ENCODE measurements at places on chromosomes 4 and X.

DNA sequence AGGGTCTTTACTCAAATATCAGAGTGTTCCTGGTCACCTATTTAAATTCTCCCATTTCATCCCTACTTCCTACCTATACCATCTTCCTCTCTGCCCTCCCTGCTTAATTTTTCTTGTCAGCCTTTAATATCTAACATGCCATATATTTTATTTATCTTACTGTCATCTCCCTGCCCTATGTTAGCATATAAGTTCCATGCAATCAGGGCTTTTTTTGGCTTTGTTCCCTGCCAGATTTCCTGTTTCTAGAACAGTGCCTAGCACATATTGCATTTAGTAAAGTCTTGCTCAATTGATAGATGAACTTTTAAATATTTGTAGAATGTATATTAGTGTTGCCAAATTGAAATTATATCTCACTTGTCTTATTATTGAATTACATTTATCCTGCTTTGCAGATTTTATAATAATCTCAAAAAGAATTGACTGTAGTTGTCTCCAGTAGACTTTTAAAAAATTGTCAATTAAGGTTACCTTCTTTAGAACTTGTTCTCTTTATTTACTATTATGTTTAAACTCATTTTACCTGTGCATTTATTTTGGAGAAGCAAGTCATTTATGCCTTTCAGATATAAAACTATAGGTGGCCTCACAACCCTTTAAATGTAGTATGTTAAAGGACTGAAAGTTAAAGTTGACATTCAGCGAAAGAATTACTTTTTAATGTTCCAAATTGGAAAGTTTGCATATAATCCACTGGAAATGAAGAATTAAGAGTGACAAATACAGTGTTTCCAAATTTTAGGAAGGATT lies 108.2 kb upstream of the BMPR1B start:
- no peak for DNase-seq

GRCh38 chr4:188299161-188299560 lies 159.9 kb downstream of the TRIML1 start:
- DNase-seq = no peak

DNA sequence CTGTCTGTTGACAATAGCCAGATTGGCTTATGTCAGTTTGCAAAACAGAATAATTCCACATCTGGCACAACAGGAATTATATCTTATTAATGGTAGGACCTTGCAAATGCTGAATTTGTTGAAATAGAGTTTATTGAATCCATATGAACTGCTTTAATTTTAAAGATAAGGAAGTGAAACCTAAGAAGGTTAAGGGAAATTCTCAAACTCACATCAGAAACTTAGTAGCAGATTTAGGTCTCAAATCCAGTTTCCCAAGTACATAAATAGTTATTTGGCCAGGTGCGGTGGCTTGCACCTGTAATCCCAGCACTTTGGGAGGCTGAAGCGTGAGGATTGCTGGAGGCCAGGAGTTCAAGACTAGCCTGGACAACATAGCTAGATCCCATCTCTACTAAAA lies 117.1 kb downstream of the HNRNPD start:
- no peak for DNase-seq

DNA sequence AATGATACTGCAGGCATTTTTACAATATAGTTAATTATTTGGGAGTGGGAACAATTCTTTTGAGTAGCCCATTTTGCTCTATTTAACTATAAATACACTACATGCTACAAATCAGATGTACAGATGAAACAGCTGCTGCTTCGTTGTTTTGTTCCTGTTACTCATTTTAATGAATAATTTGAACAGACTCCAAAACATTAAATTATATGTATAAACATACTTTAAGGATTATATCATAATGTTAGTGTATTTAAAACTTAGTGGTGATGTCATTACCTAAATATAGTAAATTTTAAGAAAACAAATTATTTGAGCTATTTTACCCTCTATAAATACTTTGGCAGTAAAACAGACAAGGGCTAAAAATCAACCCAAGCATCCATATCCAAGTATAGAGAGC lies 60.7 kb downstream of the GAB1 start:
- no peak for DNase-seq

- DNase-seq = no peak
Measured at GRCh38 chr4:67892253-67892652, 8.5 kb upstream of the TMPRSS11D start.

GRCh38 chr4:13537011-13537831 lies 7.1 kb downstream of the NKX3-2 start:
- DNase-seq = no peak

DNA sequence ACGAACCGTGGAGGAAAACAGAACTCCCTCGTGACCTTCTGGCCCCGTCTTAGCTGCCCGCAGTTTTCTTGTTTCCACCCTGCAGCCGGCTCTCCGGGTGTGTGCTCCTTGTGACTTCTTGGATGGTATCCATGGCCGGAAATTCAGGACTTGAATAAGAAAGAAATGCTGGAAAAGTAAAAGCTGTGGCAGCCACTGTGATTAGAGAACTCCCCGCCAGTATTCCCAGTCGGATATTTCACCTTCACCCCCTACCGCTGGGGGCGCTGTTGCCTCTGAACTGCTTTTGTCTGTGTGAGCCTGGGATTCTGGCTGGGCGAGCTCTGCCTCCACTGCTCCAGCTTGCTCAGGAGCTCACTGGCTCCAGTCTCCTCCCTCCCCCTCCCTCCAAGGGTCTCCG lies 41.5 kb upstream of the CYP4V2 start:
- no peak for DNase-seq

DNA sequence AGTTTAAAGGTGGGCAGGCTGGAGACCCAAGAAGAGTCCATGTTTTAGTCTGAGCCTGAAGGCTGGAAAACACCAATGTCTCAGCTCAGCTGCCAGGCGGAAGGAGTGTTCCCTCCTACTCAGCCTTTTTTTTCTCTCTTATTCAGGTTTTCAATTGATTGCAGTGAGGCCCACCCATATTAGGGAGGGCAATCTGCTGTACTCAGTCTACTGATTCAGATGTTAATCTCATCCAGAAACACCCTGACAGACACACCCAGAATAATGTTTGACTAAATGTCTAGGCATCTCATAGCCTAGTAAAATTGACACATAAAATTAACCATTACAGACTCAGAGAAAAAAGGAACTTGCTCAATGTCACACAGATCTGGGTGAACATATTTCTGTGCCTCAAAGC lies 347.1 kb downstream of the GBA3 start:
- no peak for DNase-seq

DNA sequence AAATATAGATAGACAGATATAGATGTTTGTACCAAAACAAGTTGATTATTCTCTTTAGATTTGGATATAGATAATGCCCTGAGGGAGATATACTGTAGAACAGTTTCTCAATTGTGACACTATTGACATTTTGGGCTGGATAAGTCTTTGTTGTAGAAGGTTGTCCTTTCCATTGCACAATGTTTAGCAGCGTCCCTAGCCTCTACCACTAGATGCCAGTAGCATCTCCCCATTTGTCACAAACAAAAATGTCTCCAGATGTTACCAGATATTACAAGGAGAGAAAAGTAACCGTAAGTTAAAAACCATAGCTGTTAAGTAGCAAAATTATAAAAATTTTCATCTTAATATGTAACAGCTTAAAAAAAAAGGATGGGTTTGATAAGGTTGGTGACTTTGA lies 2595.3 kb downstream of the ARAP2 start:
- DNase-seq = no peak

GRCh38 chrX:37754516-37754915 lies 25.3 kb upstream of the CYBB start:
- DNase-seq = no peak

DNA sequence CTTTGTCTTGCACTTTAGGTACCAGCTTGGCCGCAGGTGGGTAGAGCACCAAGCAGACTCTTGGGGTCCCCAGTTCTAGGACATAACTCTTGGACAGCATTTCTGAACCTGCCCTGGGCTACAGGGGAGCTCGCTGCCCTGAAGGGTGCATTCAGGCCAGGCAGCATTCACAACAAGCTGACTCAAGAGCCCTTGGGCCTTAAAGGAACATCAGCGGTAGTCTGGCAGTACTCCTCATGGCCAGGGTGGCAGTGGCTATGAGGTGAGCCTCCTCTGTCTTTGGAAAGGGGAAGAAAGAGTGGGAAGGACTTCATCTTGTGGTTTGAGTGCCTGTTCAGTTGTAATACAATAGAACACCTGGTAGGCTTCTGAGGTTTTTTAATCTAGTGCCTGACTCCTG lies 24.8 kb upstream of the SMARCA5 start:
- DNase-seq = no peak

DNA sequence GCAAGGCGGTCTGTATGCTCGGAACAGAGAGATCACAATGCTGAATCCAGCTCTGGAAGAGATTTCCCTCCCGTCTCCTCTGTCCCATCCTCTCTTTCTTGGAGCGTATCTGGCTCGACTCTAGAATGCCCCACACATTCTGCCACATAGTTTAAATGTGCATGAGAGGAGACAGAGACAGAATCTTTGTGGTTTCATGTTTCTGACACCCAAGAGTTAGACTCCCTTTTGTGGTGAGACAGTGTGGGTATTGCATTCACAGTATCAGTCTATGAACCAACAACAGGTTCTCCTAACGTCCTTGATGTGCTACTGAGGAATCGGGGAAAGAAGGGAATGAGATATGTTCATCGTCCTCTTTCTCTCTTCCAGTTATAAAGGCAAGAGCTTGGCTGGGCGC lies 25.3 kb downstream of the FAM47E start:
- no peak for DNase-seq

GRCh38 chr4:85932500-85933290 lies 427.2 kb downstream of the MAPK10 start:
- DNase-seq = no peak

DNA sequence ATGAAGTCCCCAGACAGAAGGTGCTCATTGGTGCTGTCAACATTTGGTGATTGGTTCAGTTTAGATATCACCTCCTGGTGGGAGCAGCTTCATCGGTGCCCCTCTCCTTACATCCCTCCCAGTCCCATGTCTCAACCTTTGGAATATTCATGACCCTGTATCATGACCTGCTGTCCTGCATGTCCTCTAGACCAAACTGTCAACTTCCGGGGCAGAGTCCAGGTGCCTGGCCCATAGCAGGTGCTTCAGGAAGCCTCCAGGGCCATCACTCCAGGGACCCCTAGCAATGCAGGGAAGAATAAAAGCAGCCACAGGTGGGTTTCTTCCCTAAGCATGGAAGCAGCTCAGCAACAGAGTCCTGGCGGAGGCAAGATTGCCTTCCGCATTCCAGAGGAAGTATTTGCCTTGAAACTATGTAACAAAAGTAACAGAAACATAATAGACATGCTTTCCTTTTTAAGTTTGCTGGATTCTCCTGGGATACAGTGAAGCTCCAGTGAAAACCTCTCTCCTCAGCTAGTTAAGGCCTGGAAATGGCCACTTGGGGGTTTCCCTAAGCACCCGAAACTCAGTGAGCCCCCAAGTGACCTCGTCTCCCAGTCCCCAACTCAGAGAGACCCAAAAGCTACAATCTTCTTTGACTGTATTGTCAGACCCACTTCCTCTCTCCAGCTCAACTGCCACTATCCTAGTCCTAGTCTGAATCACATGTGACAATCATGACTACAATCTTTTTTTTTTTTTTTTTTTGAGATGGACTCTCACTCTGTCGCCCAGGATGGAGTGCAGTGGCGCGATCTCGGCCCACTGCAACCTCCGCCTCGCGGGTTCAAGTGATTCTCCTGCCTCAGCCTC lies 1.3 kb upstream of the ATP6AP1 start:
- no peak for DNase-seq

GRCh38 chrX:8868070-8868773 lies 67.0 kb upstream of the FAM9A start:
- no peak for DNase-seq

- no peak for DNase-seq
Measured at GRCh38 chrX:97065973-97066372, 182.3 kb downstream of the RPA4 start.

DNA sequence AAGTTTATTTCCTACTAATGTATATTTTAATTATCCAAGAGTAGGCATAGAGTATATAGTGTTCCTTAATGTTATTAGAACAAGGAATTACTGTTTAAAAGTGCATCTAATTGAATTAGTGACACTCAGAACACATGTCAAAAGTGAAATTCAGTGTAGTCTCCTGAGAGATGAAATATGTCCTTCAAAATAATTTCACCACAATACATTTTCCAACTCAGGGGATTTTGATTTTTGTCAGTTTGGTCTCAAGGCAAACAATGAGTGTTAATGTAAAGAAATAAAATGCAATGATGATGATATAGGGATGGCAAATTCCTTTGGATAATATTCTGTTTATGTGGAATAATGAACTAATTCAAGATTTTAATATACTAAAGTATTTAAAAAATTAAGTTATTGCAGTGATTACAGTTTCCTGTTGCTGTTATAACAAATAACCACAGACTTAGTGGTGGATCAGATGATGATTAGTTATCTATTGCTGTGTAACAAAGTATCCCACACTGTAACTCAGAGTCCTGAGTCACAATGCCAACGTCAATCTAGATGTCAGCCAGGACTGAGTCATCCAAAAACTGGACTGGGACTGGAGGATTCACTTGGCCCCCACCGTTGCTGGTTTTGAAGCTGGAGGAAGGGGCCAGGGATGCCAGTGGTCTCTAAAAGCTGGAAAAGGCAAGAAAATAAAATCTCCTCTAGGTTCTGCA lies 148.0 kb upstream of the SLC7A11 start:
- no peak for DNase-seq

DNA sequence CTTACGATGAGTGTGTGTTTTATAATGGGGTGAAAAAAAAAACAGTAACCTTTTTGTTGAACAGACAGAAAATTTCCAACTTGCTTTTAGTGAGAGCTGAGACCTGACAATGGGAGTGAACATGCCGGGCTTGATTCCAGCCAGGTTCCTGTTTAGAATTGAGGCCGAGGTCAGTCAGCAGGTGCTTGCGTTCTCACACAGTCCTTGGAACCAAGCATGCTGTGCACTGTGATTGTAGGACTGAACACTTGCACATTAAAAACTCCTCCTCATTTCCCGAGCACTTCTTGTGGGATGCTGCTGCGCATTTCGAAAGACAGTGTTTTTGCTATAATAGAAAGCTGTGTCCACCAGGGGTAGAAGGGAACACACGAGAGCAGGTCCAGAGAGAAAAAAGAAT lies 51.8 kb downstream of the TMEM131L start:
- no peak for DNase-seq

GRCh38 chr4:62003695-62004094 lies 803.6 kb downstream of the ADGRL3 start:
- no peak for DNase-seq

DNA sequence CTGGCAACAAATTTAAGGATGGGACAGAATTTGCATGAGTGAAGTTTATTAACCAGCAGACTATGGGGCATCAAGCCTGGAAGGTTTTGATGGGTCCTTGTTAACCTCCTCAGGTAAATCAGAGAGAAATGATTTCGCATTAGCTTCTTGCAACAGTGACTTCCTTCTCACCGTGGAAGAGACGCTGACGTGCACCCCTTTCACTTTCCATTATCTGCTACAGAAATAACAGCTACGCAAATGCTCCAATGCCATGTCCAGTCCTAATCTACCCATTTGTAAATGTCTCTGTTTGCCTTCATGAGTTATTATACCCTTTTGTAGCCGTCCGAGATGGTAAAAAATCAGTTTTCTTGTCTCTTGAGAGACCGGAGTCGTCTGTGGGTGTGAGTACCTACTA lies 100.3 kb downstream of the SLC34A2 start:
- DNase-seq = no peak

GRCh38 chrX:136061286-136061685 lies 76.1 kb downstream of the SLC9A6 start:
- no peak for DNase-seq

GRCh38 chr4:6263526-6264224 lies 6.0 kb upstream of the WFS1 start:
- no peak for DNase-seq

GRCh38 chrX:25288676-25289075 lies 272.9 kb upstream of the ARX start:
- DNase-seq = no peak

All from stimulated activated CD8-positive, alpha-beta memory T cell treated with anti-CD3 and anti-CD28 coated beads, Interleukin-7, amount 100 ng/mL, for 1 hour (primary cell).